ENCODE measurements at places on chromosomes 3 and 15.
A peak's percentile ranks its signal among the peaks of the same experiment; 100 is the strongest.

DNA sequence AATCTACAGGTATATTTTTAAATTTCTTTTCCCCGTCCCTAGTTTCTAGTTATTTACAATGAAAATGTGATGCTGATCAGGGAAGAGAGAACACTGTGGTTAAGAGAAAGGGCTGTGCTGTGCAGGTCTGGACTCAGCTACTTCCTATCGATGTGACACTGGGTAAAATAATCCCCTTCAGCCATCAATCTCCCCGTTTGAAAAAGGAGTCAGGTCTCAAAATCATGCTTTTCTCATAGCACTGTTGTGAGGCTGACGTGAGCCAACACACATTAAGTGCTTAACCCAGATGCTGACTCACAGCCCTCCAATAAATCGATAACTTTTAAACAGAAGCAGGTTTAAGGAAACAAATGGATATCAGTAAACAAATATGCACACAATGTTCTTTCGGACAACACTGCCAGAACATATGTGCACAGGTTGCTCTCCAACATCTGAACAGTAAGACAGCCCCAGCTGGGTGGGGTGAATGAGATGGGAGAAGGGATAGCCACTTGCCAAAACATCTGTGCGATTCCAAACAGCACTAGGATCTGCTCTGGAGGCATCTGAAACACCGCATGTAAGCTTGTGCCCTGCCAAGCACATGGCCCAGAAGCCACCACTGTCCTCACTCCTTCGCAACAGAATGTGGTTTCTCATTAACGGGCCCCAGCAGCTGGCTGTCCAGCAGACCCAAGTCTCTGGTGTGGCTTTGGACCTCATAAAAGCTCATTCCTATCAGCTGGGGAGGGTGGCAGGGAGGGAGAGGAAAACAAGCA lies 143.2 kb upstream of the PRICKLE2 start:
- no peak for DNase-seq

GRCh38 chr3:115648559-115648958 lies 25.2 kb downstream of the GAP43 start:
- DNase-seq: no peak

DNA sequence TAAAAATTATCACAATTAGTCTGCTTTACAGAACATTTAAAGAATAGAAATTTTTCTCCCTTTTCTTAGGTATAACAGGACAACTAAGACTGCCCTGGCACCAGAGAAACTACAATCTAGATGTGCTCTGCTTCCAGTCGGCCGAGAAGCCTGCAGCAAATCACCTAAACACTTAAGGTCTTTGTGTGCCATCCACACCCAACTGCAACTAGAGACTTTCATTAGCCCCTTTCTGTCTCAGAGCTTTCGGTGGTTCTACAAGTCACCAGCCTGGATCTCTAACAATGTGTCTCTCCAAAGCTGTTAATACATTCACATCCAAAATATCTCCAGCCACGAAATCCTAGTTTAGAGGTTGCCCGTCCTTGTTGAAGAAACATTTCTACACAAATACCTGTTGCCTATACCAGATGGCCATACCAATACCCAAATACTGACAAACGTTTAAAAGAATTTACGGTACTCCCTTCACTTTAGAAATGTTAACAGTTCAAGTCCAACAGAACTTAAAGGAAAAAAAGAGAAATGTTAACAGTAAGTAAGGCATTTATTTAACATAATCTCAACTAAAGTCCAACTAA lies 6.7 kb downstream of the PRC1 start:
- DNase-seq: no peak

DNA sequence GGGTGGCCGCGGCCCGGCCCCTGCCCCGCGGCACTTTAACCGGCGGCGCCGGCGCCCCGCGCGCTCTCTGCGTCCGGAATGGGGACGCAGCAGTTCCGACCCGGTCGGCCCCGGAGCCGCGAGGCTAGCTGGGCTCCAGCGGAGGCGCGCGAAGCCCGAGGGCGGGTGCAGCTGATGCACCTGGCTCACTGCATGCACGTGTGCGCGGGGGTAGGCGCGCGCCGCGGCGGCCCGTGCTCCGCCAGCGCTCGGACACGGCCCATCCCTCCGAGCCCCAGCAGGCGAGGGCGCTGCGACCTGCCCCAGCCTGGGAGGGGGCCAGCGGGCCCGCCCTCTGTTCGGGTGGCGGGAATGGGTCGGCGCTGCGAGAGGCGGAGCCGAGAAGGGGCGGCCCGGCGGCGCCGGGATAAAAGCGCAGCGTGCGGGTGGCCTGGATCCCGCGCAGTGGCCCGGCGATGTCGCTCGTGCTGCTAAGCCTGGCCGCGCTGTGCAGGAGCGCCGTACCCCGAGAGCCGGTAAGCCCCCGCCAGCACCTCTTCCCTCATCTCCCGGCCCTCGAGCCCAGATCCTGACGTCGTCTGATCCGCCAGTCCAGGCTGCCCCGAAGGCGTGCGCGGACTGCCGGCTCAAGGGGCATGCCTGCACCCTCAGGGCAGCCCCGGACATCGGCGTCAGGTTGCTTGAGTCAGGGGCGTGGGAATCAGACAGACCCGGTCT lies at the start of the genes CHDH and IL17RB:
TSS of gene CHDH (minus strand) at position 286 of the 717 bp plus-strand sequence. CDS start 22,411 bp downstream, outside the sequence.
TSS of gene IL17RB (plus strand) at position 435 of the 717 bp plus-strand sequence. CDS start at position 456, 21 bp downstream.
- DNase-seq: no peak

DNA sequence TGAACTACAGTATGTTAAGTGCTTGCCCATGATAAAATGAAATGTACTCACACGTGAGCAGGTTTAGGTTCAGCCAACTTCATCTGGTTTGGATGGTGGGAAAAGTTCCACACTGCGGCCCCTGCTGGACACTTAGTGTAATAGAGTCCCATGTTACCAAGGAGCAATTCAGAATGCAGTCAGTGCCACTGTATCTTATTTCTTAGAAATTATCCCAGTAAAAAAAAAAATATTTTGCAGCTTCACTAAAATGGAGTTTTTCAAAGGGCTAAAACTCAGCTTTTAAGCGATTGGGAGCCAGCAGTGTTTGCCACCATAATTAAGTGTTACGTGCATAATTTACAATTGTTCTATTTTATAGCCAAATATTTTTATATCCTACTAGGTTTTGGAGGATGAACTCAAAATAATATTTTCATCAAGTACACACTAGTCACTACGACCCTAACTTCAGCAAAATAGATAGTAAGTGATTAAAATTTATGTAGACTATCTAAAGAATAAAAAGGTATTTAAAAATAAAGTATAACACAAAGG lies 371.7 kb upstream of the GBE1 start:
- peak; percentile 33 for DNase-seq

DNA sequence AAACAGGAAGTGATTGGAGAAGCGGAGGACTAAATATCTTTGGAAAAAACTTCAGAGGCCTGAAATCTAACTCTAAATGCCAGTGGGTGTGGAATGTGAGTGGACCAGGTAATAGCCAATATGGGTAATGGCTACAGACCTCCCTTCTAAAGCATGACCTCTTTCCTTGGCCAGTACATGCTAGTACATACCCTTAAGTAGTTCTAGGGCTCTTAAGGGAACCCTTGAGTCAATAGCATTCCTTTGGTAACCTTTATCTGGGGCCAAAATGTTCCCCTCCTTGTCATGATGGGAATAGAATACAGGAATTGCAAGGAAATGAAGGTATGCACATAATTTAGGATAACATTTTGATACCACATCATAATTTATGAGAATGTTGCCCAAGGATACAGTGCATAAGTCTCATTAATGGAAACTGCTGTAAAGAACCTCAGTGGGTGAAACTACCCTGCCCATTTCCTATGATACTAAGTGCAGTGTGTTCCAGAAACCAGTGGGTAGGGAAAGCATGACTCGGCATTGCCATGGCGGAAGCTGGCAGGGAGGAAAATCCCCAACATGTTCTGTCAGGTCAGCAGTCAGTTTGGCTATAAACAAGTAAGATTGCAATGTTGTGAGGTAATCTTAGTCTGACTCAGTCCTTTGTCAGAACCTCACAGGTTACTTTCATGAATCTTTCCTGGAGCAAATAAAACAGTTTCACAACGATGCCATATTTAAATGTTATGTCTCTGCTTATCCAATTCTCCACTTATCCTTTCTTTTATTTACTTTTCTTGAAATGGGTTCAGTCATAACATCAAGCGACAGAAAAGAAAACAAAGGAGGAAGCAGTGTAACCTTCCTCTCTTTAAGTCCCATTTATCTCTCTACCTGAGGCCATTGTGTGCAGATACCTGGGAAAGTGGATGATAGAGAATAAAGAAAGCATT lies 23.5 kb upstream of the RAP2B start:
- peak; percentile 81 for DNase-seq

GRCh38 chr3:187919048-187919447 lies 173.8 kb upstream of the BCL6 start:
- no peak for DNase-seq

- no peak for DNase-seq
Observed at GRCh38 chr15:63195569-63196015, 6.2 kb downstream of the RAB8B start.

DNA sequence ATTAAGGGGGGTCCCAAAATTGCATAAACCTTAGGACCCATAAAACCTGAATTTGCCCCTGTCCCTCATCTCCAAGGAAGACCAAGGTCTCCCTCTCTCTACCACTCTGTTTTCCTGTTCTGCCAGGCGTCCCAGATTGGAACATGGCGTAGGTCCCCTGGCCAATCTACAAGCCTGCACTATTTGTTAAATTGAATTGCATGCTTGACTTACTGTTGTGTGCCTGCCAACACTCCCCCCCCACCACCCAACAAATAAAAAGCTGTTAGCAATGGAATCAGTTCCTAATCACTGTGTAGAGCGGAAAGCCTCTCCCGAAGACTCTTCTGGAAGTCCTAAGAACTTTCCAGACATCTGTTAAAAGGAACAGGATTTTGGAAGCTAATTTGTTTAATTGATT lies 11.7 kb downstream of the CTXND1 start:
- no peak for DNase-seq

GRCh38 chr3:143865302-143865701 lies 17.0 kb upstream of the SLC9A9 start:
- DNase-seq: no peak

Data from SW 1271 (cell line).